Right hindlimb (tissue), 1 donor: ENCODE measurements at places on chromosomes 4 and X.

GRCh38 chrX:12149670-12150407 is 11.6 kb downstream of the FRMPD4 start:
- DNase-seq, result no peak

GRCh38 chrX:30468471-30468870 is 109.1 kb downstream of the TASL start:
- no peak for DNase-seq

DNA sequence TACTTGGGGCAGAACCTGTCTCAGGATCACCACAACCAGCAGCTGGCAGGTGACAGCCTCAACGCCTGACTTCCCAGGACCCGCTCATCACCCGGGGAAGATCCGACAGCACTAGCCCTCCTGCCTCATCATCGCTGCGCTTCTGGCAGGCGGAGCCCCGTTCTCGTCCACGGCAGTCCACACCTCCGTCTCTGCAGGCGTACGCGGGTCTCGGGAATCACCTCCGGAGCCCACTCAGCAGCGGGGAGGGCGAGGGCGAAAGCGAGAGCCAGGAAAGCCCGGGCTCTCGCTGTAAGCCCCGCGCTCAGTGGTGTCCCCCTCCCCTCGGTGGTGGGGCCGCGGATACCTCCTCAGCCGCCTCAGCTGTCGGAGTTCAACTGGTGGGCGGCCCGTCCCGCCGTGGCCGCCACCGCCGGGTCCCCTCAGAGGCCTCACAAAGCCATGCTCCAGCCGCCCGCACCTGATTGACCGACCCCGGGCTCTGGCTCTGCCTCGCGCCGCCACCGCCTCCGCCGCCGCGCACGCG is 518 bp upstream of the CNKSR2 start:
- no peak for DNase-seq

GRCh38 chrX:119696251-119696890 is 3.4 kb upstream of the SEPTIN6 start:
- DNase-seq, result no peak

- DNase-seq, result no peak
Observed at GRCh38 chr4:185849664-185850550, 37.9 kb upstream of the SORBS2 start.

GRCh38 chrX:41031256-41031967 is 53.8 kb upstream of the USP9X start:
- no peak for DNase-seq

GRCh38 chr4:150218447-150218846 is 140.2 kb downstream of the DCLK2 start:
- DNase-seq, result no peak

- no peak for DNase-seq
Observed at GRCh38 chr4:10040049-10040892, 19.0 kb upstream of the SLC2A9 start.

DNA sequence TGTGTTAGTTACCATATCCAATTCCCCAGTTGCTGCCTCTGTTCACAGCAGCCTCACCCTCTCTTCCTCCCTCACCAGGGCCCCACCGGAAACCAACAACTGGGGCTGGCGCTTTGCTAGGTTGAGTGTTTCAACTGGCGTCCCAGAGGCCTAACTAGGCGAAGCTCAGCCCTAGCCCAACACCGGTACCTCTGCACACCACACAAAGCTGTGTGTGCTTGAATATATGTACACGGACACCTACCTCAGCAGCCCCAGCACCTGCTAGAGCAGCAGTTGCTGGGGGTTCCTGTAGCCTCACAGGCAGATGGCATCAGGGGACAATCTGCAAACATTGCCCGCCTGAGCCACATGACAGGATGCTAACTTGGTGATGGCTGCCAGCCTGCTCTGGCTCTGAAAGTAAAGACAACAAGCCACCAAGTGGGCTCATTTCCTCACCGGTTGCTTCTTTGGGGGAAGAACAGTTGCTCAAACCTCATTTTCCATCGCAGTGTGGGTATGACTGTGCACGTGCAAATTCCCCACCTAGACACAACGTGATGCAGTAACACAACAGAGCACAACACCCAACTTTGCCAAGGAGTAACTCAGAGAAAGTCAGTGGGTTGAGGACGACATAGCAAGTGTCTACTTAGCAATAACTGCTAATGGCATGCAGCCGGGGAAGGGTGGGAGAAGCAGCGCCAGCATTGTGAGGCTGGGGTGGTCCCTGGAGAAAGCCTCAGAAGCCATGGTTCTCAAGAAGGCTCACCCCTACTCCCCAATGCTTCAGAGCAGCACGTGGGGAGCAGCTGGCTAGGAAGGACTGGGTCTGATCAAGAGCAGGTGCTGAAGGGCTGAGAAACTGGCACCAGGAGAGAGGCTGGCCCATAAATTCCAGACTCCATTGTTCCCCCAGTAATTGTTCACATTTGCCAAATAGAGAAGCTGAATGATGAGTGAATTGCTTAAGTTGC is 139.5 kb downstream of the SH3KBP1 start:
- DNase-seq, result no peak

GRCh38 chr4:86908251-86908657 is 16.0 kb upstream of the C4orf36 start:
- DNase-seq, result no peak

GRCh38 chr4:41436419-41436818 is 101.5 kb upstream of the LIMCH1 start:
- no peak for DNase-seq

- DNase-seq, result no peak
Observed at GRCh38 chr4:14371131-14371530, 631.1 kb upstream of the CPEB2 start.

DNA sequence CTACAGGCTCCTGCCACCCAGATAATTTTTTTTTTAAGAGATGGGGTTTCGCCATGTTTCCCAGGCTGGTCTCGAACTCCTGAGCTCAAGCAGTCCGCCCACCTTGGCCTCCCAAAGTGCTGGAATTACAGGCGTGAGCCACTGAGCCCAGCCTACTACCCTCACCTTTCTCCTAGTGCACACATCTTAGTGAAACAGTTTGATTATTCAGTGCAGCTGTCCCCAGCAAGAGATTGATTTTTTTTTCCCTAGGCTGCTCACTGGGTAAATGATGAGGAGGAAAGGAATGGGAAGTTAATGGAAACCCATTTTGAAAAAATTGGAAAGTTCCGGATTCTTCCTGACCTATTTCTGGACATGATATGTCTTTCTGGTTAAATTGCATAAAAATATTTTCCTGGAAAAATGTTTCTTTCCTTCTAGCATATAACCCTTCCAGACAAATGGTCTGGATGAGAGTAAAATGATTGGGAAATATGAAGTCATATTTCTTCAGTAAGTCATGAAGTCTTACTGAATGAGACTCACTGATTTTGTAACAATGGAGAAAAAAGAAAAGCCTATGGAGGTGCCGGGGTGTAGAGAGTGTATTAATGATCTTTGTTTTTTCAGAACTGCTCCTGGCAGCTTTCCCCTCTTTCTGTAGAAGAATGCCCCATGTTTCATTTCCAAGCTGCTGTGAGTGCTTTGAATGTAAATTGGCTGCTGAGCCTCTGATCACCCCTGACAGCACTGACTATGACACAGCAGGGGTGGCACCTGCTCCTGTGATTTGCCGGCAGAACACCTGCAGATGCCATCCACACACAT is 19.5 kb upstream of the ZNF41 start:
- DNase-seq, result no peak

- no peak for DNase-seq
Observed at GRCh38 chr4:153547520-153547919, 81.4 kb downstream of the TMEM131L start.

DNA sequence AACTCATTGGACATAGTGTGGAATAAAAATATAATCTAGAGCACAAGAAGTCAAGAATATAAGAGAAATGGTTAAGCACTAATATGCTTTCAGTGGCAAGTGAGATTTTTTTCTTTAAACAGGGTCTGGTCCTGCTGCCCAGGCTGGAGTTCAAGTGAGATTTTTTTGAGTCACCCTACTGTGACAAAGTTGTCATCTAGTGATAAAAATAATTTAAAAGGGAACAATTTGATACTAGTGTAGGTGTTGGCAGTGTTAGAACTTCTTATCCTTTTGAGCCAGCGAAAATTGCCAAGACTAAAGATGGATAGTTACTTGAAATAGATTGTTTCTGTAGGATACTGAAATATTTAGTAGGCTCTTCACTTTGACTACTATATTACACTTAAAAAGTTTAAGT is 67.9 kb upstream of the TECRL start:
- DNase-seq, result no peak

DNA sequence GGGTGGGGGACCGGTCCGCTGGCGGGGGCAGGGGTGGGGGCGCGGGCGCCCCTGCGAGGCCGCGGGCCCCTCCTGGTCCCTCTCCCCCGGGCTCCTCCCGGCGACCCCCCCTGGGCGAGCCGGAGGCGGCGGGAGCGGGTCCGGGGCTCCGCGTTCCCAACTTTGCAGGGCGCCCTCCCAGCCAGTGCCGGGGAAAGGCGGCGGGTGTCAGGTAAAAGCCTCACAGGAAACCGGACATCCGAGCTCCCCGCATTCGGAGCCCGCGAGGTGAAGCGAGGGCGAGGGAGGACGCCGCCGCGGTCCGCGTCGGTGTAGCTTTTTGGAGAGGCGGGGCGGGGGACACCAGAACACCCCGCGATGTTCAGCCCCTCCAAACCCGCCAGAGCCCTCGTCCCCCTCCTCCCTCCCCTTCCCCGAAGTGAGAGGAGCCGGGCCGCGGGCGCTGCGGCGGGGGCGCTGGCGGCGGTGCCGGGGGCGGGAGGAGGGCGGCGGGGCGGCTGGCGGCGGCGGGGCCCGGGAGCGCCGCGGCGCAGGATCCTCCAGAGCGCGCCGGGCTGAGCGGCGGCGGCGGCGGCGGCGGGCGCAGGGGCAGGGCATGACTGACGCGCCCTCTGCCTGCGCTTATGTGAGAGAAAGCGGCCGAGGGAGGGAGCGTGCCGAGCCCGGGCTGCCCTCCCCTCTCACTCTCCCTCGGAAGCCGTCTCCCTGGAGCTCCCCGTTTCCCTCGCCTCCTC is at the start of gene VEGFC:
Gene VEGFC, minus strand, starts transcription at position 597 of the 734 bp plus-strand sequence. CDS start 611 bp downstream, outside the sequence.
- DNase-seq, result peak; percentile 66

DNA sequence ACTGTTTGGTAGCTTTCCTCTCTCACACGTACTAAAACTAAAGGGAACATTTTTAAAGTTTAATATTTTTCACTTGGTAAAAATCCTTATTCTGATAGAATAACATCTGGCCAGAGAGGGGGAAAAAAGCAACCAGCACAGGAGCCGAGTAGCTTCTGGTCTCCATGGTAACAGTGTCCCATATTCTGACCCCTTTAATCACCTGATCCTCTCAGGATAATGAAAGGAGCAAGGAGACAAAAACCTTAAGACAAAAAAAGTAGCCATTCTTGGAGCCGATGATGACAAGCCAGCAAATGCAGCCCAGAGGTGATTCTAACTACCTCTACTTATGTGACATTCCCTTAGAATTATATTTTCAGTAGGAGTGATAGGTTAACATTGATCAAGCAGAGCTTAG is 126.6 kb downstream of the SLC39A8 start:
- DNase-seq, result no peak

- DNase-seq, result peak; percentile 83
Observed at GRCh38 chrX:101485212-101485949, at the start of gene ARMCX4. Gene ARMCX4 (plus strand): TSS chrX:101485456. CDS start chrX:101488590, 3,134 bp downstream.

- DNase-seq, result no peak
Observed at GRCh38 chr4:24878636-24879016, 34.2 kb downstream of the CCDC149 start.

GRCh38 chr4:37223732-37224131 is 20.8 kb upstream of the NWD2 start:
- no peak for DNase-seq

GRCh38 chrX:41677183-41678060 is 11.4 kb upstream of the GPR34 start:
- DNase-seq, result no peak

- peak; percentile 48 for DNase-seq
Observed at GRCh38 chr4:37802068-37802666, 24.3 kb upstream of the PGM2 start.

DNA sequence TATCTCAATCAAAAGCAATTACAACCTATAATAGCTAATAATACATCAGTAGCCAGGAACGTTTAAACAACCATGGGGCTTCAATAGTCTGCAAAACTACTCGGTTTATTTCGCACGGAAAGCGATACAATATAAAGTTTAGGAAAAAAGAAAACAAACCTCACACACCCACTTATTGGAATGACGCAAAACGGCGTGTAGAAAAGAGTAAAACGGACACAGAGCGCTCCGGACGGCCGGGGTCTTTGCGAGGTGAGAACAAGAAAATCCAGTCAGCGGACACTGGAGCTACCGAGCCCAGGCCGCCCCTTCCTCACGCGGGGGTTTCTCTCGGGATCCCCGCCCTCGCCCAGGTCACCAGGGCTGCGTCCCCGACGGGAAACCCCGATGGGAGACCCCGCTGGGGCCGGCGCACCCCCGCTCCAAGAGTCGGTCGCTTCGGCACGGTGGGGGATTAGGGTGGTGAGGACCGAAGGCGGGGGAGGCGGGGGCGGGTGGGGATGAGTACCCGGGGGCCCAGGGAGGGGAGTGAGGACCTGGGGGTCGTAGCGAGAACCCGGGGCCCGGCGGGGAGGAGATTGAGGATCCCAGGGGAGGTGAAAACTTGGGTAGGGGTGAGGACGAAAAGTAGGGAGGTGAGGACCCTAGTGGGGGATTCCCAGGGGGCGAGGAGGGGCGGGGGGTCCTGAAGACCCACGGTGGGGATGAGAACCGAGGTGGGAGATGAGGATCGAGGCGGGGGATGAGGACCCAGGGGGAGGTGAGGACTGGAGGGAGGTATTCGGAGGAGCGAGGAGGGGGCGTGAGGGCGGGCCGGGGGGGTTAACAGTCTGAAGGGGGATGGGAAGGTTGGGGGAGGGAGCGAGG is 737 bp downstream of the NELFA start:
- no peak for DNase-seq
